ENCODE measurements at places on chromosomes 6 and 20.
A peak's percentile ranks its signal among the peaks of the same experiment; 100 is the strongest.

DNA sequence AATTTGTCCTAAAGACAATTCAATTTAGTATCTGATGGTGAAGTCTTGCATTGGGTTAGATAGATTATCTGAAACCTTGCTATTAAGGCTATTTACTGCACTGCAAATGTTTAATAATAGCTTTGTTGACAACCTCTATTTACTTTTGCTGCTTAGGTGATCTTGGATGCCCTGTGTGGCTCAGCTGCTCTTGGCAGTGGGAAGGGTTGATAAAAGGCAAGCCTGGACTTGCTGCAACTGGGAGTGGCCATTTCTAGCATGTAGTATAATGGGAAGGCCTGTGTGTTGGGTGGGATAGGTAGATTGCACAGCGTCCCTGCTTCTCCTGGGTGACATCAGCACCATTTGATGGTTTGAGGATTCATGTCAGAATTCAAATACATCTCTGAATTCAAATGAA lies 49.1 kb downstream of the ARMC2 start:
- no peak for DNase-seq

GRCh38 chr20:36153736-36154699 lies 522 bp upstream of the EPB41L1 start:
- peak; percentile 23 for DNase-seq

GRCh38 chr20:35395728-35396127 lies 16.0 kb downstream of the UQCC1 start:
- DNase-seq, result no peak

GRCh38 chr6:35370785-35371493 lies 28.6 kb downstream of the PPARD start:
- no peak for DNase-seq

- DNase-seq, result no peak
Observed at GRCh38 chr20:32752458-32753250, 9.4 kb upstream of the COMMD7 start.

DNA sequence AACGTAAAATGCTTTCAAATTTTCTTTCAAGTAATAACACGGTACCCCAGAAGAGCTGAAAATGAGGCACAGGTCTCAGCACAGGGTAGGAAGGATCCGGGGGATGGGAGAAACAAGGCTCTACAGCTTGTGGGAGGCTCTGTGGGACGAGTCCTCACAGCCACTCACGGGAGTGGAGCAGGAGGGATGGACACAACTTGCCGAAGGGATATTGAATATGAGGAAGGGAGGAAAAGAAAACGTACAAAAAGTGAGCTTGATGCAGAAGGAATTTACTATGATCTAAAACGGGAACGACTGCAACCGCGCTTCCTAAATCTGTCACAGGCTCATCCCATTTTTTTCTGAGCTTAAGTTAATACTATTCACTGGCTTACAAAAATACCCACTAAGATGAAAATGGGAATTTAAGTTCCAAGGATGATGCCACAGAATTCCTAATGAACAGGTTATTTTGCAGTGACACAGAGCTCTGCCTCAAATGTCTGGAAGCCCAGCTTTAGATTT lies 72.9 kb downstream of the FYN start:
- no peak for DNase-seq

GRCh38 chr20:34984756-34985261 lies 29.1 kb downstream of the MYH7B start:
- DNase-seq, result no peak

- no peak for DNase-seq
Observed at GRCh38 chr6:160714731-160715316, 12.8 kb downstream of the PLG start.

DNA sequence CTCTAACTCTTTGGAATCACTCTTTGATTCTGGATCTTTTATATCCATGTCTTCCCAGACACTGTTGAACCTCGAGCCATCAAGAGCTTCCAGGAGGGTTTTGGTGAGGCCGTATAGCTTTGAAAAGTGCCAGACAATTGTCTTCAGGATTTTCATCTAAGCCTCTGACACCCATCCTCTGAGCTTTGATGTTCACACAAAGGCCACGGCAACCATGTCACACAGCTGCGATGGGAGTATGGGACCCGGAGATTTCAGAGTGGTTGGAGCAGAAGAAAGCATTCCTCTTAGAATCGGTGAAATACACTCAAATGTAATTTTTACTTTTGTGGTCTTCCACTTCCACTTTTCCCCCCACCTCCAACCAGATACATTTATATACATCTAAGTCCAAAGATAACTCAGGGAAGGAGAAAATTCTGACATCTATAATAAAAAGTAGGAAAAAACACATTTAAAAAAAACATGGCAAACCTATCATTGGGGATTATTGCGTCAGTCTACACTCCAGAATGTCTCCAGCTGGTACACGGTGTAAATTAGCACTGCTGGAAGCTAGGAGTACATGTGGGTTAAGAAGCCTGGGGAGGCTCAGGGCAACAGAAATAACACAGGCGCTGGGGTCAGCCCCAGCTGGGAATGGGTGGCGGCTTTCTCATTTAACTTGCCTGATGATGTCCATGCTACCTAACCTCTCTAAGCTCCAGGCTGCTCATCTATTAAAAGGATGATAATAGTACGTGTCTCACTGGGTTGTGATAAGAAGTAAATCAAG lies 92.7 kb downstream of the LY86 start:
- no peak for DNase-seq

DNA sequence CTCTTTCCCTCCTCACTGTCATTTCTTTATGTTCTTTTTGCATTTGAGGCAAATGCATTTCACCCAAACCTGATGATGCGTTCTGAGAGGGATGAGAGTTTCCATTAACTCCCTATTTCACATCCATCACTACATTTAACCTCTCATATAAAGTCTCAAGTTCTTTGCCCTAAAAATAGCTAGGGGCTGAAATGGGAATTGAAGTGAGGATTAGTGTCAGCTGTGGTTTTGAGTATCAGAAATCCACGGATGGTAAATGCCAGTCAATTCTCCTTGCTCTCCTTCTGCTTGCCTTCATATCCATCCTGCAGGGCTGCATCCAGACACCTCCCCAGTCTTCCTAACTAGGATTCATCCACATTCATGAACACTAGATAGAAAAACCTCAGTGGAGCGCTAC lies 10.0 kb upstream of the DTNBP1 start:
- DNase-seq, result no peak

Data from stimulated activated CD4-positive, alpha-beta T cell treated with anti-CD3 and anti-CD28 coated beads, Interleukin-4, amount 100 ng/mL, for 24 hours (primary cell).